NCI-H510A (cell line): ENCODE measurements at places on chromosomes 12 and 14.

GRCh38 chr12:111840807-111841206, 1.2 kb upstream of the MAPKAPK5 start:
- DNase-seq, result no peak

DNA sequence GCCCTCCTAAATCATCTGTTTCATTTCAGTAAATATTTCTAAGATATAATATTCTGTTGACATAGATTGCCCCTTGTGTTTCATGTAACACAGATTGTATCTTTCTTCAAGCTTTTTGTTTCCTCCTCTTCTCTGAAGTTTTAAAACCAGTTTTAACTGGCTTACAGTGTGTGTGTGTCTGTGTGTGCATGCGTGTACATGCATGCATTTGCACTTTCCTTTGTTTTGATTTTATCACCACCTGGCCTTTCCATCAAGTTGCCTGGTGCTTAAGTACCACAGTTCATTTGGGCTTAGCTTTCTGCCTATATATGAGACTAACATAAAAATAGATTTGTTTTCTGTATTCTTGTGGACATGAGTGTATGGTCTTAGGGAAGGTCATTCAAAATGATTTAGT, 31.9 kb downstream of the ETNK1 start:
- DNase-seq, result peak; percentile 19

GRCh38 chr14:20676072-20676471, 8.3 kb upstream of the RNASE4 start:
- DNase-seq, result no peak

DNA sequence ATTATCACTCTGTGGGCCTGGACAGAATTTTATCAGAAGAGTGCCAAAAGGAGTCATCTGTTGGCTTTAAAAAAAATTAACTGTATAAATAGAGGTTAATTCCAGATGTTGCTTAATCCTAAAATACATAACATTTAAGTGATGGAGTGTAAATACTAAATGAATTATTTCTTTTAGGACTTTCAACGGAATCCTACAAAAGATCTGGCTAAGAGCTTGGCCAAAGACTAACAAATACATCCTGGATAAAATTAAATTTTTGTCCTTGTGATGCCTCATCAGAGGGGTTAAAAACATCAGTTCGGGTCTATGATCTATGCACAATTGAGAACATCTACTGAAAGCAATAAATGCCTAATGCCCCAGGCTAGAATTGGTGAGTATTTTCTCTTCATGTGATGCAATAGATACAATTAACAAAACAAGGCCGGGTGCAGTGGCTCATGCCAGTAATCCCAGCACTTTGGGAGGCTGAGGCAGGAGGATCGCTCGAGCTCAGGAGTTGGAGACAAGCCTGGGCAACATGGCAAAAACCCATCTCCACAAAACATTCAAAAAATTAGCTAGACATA, 49.8 kb upstream of the RAP1B start:
- no peak for DNase-seq

DNA sequence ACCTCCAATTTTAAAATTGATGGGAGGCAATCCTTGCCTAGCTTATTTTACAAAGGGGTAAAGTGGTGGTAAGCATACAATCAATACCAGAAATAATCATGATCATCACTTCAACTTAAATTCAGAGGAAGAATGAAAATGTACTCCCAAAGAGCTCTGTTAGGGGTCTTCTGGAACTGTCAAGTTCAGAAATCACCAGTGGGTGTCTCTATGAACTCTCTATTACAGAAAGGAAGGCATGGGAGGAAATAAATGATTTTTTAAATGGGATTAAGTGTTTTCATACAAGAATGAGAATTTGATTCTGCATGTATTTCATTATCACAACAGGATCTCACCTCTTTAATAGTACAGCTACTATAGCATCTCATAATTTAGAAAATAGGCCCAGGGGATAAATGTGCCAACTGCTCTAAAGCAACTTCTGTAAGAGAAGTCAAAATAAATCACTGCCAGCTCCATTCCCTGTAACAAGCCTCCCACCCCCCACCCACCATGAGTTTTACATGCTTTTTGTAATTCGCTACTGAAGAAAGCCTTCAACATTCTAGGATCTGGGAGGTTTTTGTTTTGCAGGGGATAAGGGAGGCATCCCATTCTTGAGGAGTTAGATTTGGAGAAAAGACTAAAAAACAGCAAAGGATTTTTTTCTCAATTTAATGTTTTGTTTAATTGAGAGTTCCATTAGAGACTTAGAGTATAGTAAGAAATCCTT, 9.7 kb downstream of the DCP1B start:
- no peak for DNase-seq

- DNase-seq, result no peak
Observed at GRCh38 chr12:56040151-56040550, 1.6 kb upstream of the RPS26 start.

DNA sequence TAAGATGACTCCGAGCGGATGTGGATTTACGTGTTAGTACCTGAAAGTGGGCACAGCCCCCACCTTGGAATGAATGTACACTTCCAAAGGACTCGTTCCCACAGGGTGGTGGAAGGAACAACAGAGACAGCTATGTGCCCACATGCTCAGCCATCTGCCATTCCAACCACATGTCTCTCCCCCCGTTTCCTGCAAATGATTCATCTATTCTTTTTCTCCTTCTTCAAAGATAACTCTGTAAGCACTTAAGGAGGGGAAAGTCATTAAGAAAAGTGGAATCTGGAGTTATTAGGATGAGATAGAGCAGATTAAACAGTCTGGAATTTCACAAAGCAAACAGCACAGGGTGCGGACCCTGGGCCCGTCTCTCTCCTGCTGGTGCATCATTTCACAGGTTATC, 18.5 kb upstream of the DUSP6 start:
- DNase-seq, result no peak

- no peak for DNase-seq
Observed at GRCh38 chr12:91172096-91172495, 10.5 kb downstream of the DCN start.

DNA sequence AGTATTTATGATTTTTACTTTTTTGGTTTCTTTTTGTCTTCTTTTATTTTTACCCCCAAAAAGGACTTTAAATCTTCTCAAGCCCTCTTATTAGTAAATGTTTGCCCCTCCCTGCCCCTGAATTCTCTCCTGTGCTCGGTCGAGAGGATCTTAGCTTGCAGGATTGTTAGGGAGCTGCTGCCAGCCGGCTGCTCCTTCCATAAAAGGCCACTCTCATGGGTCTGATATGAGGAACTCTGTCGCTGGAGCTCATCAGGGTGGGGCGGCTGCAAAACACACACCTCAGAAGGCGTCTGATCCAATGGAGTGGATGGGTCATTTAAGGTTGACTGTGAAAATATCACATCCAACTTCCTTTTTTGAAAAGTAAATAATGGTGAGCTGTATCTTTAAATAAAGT, 8.5 kb downstream of the LTBR start:
- DNase-seq, result no peak

GRCh38 chr12:46676396-46676795, 149.4 kb downstream of the SLC38A4 start:
- DNase-seq, result no peak

GRCh38 chr12:113591480-113591974, 119.9 kb upstream of the LHX5 start:
- DNase-seq, result peak; percentile 85

DNA sequence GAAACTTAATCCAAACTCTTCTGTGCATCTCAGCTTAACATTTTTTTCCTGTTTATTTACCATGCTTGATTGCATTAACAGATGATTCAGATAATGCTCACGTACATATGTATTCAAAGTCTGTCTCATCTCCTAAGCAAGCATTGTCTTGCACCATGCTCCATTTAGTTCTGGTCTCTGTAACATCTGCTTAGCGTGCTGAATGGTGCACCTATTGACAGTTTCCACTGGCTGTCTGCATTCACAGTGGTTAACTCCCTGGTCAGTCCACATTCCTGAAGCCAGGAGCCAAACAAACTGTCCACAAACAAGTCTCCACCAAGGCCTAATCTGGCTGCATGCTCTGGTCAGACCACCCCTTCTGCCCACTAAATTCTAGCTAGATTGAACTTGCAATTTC, 83.9 kb downstream of the KNTC1 start:
- no peak for DNase-seq

DNA sequence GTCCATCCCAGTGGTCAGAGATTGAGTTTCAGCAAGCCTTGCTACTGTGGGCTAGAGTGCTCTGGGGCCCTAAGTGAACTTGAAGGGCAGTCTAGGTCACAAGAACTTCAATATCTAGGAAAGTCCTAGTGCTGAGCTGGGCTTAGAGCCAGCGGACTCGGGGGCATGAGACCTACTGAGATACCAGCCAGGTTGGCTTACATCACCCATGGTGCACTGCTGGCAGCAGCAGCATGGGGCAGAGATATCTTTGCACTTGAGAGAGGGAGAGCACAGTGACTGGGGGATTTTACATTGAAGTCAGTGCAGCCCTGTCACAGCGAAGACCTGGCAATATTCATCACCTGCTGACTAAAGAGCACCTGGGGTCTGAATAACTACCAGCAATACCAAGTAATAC, 158.3 kb upstream of the PRKD1 start:
- no peak for DNase-seq

GRCh38 chr14:103367995-103368394, 17.2 kb upstream of the MARK3 start:
- no peak for DNase-seq

DNA sequence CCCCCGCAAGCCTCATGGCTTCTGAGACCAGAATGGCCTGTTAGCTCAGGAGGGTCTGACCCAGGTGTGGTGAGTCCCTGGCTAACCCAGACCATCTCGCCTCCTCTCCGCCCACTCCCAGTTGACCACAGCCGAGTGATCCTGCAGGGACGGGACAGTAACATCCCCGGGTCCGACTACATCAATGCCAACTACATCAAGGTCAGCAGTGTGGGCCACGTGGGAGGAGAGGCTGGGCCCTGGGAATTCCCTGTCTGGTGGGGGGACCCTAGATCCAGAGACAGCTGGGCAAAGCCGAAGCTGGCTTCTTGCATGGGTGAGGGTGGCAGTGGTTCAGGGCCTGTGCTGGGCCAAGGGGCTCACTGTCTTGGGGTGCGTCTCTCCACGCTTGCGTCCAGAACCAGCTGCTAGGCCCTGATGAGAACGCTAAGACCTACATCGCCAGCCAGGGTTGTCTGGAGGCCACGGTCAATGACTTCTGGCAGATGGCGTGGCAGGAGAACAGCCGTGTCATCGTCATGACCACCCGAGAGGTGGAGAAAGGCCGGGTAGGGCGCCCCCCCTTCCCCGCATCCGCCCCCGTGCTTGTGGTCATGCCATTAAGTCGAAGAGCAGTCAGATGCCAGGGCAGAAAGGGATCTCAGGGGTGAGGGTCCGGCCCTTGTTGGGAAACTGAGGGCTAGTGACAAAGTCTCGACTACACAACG, 5.0 kb downstream of the PTPN6 start:
- DNase-seq, result no peak

GRCh38 chr12:59548930-59549329, 46.9 kb upstream of the SLC16A7 start:
- DNase-seq, result no peak

- peak; percentile 75 for DNase-seq
Observed at GRCh38 chr12:57811028-57811755, 7.3 kb downstream of the AVIL start.

DNA sequence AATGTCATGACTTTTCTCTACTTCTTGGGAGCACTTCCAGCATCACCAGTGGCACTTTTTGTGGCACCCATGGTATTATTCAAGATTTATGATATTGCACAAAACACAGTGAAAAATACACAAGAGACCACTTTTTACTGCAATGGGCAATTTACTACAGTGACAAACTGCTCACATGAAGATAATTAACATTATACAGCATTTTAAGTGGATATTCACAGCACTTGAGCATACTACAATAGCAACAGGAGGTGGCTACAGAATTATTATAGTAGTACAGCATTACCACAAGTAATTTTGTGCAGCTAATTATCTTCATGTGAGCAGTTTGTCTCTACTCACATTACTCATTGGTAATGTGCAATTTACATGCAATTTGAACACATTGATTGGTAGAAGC, 18.3 kb downstream of the IL26 start:
- DNase-seq, result no peak

DNA sequence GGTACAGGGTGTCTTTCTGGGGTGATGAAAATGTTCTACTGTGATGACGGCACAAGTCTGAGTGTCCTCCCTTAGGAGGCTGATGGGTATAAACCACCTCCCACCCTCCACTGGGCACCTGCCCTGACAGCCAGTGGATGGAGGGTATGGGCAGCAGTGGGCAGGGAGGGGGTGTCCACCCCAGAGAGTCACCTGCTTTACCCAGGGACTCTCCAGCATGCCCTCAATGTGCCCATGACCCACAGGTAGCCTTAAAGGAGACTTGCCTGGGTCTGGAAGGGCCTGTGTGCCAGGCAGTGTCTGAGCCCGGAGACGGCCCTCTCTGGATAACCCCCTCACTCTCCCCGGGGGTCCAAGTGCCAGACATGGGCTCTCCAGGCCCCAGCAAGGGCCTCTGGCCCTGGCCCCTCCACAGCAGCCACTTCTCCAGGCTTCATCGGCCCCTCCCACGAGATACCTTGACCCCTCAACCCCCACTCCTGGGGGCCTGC, 38.8 kb downstream of the CCNK start:
- DNase-seq, result no peak

DNA sequence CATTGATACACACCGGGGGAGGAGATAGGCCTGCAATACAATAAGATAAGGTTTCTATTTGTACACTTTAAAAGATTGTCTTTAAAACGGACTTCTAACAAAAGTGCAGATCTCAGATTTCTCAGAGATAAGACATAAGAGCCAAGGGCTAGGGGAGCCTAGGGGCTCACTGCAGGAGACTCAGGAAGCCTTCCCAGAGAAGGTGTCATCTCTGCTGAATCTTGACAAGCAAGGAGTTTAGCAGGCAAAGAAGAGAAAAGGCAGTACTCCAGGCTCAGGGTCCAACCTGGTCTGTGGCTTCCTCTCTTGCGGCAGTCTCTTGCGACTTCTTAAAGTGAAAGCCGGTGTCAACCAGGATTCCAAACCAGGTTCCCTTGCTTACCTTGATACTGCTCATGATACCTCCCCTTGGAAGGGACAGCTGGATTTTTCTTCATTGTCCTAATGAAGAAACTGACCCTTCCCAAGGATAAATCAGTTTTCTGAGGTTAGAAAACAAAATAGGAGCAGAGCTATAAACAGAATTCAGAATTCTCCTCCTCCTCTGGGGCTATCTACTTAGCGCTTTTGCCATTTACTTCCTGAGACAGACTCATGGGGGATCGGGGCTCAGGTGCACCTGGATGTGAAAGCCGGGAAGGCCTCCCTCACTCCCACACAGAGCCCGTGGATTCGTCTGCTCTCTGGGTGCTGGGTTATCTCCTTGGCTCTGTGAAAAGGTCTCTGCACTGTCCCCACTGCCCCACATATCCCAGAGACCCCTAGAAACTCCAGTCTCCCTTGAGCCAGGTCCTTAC, 1.7 kb upstream of the SCNN1A start:
- no peak for DNase-seq

DNA sequence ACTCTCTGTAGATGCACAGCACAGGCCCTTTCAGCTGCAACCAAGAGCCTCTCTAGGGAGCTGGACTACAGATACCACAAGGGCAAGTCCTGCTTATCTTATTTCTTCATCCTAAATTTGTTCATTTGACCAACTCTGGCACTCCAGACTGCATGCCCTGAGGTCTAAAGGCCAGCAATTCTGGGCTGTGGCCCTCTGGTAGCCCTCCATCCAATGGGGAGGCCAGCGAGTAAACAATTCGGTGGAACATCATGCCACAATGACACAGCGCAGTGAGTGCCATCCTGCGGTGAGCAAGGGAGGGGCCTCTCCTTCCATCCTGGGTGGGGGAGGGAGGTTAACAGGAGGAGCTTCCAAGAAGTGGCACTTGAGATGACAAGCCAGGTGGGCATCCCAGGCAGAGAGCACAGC, 652 bp upstream of the SELPLG start:
- peak; percentile 80 for DNase-seq

GRCh38 chr14:20697273-20698017, 8.9 kb downstream of the ANG start:
- no peak for DNase-seq

- peak; percentile 41 for DNase-seq
Observed at GRCh38 chr14:69107407-69108003, 45.4 kb downstream of the DCAF5 start.
